Fibroblast of villous mesenchyme (primary cell): ENCODE measurements at places on chromosomes 2 and 18. TPM values are rescaled to one million over a fixed set of nuclear protein-coding genes. Genes with fewer than 3 reads are reported as not detected.

- DNase-seq: no peak
Observed at GRCh38 chr2:5057891-5058351, 634.3 kb upstream of the SOX11 start.

GRCh38 chr2:85949280-85949679 lies 60.5 kb upstream of the ST3GAL5 start:
- DNase-seq: no peak

DNA sequence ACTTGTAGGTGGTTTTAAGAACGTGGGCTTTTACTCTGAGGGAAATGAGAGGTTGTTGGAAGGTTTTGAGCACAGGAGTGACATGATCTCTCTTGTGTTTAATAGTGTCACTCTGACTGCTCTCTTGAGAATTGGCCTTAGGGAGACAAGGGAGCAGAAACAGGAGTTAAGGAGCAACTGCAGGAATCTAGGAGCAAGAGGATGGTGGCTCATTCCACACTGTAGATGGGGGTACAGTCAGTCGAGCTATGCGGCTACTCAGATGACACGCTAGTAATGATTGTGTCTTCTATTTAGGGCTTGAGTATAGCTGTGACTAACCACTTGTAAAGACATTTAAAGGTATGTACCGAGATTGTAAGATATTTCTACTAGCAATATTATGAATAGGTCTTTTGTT lies 87.4 kb downstream of the RPRM start:
- DNase-seq: no peak

DNA sequence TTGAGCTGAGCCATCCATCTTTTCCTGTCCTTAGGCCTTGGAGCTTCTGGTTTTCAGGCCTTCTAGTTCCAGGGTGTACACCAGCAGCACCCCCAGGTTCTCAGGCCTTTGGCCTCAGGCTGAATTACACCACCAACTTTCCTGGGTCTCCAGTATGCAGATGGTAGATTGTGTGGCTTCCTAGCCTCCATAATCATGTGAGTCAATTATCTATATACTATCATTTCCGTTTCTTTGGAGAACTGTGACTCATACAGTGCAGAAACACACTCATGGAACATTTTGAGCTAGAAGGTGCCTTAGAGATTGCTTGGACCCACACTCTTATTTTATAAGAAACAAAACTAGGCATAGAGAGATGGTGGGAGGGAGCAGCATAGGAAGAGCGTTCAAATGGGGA lies 167.4 kb downstream of the NCK2 start:
- DNase-seq: no peak

DNA sequence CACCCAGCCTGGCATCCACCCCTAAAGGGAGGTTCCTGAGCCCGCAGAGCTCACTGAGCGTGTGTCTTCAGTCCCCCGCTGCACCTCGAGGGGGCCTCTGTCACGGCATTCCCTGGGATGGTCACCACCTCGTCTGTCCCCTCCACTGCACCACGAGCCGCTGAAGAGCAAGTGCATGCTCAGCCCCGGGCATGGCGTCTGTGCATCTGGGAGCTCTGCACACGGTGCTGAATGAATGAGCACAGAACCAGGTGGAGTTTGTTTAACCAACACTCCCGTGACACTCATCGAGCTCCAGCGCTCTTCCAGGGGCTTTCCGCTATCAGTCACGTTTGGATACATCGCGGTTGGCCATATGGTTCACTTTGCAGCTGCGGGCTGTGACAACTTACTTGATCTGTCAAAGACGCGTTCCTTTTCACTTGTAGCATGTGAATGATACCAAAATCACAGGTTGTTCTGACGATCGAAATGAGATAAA lies 9.2 kb downstream of the ALLC start:
- DNase-seq: peak; percentile 56

DNA sequence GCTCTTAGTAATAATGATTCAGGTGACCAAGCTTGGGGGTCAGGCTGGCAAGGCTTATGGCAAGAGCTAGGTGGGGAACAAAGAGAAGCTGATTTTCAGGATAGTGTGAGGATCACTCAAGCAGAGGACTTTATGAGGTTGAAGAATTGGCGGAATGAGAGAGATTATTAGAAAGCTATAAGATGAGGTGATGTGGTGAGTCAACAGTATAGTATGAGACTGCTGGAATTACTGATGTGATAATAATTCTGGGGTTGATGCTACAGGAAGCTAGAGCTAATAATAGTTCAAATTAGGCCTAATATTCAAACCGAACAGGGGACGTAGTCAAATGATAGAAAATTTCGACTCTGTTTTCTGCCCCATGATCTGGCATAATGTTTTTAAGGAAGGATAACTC lies 2115.3 kb upstream of the PIK3C3 start:
- no peak for DNase-seq

DNA sequence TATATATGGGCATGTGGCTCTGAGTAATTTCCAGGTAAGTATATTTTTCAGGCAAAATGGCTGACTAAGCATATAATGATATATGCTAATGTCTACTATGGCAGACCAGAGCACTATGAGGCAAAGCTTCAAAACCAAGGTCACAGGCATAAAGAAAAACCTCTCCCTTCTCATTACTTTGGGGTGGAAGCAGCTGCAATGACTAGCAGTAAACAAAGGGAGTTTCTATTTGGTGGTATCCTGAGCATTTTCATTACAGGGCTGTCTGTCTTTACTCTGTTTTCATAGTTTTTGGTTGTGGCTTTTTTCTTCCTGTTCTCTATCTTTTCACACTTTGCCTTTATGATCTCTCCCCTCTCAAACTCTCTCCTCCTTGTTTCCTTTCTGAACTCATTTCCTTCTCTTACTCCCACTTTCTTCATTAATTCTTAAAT lies 15.6 kb downstream of the PDE6D start:
- DNase-seq: no peak

DNA sequence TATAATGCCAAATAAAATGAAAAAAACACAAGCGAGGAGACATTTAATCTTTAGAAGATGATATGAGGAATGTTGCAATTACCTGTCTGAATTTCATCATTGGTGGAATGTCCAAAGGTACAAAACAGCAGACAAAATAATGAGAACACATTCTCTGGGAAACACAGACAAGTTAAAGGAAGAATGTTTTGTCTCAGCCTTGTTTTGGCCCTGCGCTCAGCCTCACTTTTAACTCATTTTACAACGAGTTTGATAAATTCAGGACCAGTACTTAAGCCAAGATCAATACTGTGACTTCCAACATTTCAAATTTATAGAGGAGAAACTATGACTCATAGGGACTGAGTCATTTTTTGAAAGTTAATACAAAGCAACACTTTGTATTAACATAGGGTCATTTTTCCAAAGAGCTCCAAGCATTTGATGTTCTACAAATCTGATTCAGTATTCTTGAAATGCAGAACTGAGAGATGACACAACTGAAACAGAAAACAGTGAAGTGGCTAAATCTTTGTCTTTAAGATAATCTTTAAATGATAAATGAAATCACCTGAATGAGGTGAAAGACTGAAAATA lies 833.2 kb upstream of the CHAC2 start:
- peak; percentile 16 for DNase-seq

DNA sequence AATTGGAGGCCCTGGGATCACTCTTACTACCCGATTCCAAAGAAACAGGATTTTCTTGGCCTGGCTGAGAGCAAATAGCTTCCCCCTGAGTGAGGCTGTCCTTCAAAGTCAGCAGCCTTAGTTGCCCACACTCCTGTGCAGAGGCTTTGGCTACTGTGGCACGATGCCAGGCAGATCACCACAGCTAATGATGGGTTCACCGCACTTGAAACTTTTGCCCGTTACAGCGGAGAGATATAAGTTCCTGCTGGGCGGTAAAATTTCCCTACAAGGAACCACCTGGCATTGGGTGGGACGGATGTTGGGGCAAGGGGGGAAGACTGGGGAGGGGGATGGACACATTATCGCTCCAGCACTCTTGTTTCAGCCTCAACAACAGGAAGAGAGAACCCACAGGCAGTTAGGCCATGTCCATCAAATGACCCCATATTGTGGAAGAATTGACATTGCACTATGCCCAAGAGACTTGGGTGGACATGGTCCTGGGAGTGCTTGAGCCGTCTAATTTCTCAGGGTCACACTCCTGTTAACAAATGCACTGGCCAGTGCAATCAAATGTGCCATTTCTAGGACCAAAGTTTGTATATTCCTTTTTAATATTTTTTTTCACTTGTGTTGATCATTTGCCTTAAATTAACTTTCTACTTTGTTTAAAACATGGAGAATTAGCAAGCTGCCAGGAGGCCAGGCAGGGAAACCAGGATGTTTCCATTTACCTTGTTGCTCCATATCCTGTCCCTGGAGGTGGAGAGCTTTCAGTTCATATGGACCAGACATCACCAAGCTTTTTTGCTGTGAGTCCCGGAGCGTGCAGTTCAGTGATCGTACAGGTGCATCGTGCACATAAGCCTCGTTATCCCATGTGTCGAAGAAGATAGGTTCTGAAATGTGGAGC lies 4.4 kb downstream of the IL1B start:
- DNase-seq: no peak

DNA sequence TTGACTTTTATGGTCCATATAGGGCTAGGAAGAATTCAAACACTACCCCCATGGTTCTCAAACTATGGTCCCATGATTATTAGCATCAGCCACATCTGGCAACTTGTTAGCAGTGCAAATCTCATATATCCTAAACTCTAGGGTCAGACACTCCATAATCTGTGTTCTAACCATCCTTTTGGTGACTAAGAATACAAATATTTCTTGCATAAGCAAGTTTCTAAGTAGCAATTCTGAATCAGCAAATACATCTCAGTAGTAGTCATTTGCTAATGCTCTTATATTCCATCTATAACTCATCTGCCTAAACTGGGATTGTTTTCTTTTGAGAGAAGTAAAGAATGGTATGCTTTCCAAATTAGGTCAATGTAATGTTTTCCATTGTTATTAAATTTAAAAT lies 447.3 kb downstream of the TMX3 start:
- peak; percentile 74 for DNase-seq

DNA sequence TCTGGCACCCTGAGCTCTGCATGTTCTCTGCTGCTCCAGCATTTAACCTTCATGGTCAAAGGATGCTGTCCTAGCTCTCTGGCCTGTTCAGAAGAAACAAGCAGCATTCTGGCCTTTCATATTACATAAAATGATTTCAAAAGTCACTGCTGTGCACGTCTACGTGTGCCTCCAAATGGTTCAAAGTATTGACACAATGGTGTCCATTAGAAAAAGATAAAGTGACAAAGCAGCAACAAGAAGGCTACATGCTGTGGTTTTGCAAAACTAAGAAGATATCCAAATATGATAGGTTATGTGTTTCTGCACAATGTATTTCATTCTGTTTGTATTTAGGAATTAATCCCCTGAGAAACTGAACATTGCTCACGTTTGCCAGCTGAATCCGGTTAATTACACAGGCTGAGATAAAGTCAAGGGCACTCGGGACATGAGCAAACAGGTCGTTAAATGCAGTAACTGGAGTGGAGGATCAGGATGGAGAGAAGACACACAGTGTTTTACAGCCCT lies 258.5 kb downstream of the DOK6 start:
- DNase-seq: no peak

GRCh38 chr18:75868031-75868430 lies 440.5 kb upstream of the SMIM21 start:
- no peak for DNase-seq

CFAP65 gene
- not detected in 2 replicates for total RNA-seq

PPP1CB gene
- total RNA-seq: 172 and 279 TPM in 2 replicates

ADGRF3 gene
- under 0.01 TPM in 2 replicates for total RNA-seq

KCNIP3 gene
- 1.3 and 2.6 TPM in 2 replicates for total RNA-seq

EPB41L3 gene
- 0.43 and 0.97 TPM in 2 replicates for total RNA-seq

IL37 gene
- 0.32 TPM in 1 of 2 replicates, not detected in the other for total RNA-seq
